ENCODE measurements at places on chromosomes 13 and 19. TPM values are rescaled to one million over a fixed set of nuclear protein-coding genes. Genes with fewer than 3 reads are reported as not detected.

PDCD5 gene
- total RNA-seq = 308 TPM

GAS6 gene
- total RNA-seq = 6.4 TPM

ZNF625 gene
- 3.0 TPM for total RNA-seq

POMP gene
- total RNA-seq = 173 TPM

SIPA1L3 gene
- 3.2 TPM for total RNA-seq

N4BP2L1 gene
- total RNA-seq = not detected

DACT3 gene
- 0.78 TPM for total RNA-seq

All from H4 (cell line).